Neural progenitor cell (in vitro differentiated cells): ENCODE measurements at places on chromosomes 7 and 10.

GRCh38 chr7:38105874-38106483 is 72.1 kb upstream of the STARD3NL start:
- DNase-seq: peak; percentile 58

GRCh38 chr7:135224027-135224426 is 9.6 kb upstream of the STRA8 start:
- DNase-seq: no peak

GRCh38 chr7:12303495-12303894 is 92.4 kb downstream of the TMEM106B start:
- no peak for DNase-seq

GRCh38 chr10:97053276-97053675 is 132.5 kb downstream of the SLIT1 start:
- DNase-seq: no peak

GRCh38 chr7:131105799-131106680 is 221.6 kb upstream of the MKLN1 start:
- DNase-seq: peak; percentile 77

DNA sequence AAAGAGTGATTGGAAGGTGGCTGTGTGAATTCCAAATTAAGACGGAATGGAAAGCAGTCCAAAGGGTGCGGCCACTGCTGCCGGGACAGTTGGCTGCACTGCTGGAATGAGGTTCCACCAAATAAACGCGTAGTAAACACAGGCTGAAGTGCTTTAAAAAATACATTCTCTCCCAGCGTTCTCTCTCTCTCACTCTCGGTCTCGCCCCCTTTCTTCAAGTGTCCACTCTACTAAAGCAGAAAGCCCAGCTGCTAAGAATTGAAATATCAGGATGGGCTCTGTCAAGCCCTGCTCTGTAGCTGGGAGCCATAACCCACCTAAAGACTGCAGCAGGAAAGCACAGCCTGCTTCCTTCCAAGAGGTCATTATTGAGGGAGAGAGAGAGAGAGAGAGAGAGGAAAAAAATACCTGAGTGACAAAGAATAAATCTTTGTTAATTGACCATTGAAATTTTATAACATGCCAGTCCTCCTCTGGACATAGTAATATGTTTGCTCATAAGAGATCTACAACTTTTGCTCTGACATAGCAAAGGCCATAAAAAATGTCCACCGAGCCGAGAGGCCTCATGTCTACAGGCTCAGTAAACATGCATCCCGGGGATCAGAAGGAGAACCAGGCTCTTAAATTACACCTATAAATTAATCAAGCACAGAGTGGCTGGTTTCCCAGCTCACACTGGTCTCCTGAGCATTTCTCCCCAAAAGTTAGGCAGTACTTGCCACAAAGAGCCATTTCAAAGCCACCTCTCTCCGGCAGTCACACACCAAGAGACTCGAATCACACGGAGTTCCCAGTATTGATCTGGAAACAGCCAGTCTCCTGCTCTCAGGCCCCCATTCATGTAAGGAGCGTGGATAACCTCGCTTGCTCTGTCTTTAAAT is 72.8 kb downstream of the FGFR2 start:
- no peak for DNase-seq

DNA sequence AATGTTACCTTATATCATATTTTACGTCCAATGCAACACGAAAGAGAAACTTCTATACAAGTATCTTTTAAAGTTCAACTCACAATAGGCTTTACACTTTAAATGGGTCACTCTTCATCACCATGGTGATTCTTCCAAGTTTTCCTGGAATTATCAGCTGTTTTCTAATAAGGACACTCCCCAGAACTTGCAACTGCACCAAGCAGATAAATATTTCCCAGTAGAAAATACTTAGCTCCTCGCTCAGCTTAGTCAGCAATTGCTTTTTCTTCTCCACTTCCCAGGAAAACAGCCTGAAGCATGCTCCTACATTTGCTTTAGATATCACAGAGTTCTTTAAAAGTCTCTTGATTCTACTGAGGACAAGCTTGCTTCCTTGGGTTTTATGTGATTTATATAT is 25.7 kb upstream of the ADD3 start:
- no peak for DNase-seq

GRCh38 chr7:26035552-26035951 is 116.4 kb upstream of the NFE2L3 start:
- DNase-seq: no peak

GRCh38 chr10:3419719-3420495 is 247.3 kb upstream of the PITRM1 start:
- no peak for DNase-seq

DNA sequence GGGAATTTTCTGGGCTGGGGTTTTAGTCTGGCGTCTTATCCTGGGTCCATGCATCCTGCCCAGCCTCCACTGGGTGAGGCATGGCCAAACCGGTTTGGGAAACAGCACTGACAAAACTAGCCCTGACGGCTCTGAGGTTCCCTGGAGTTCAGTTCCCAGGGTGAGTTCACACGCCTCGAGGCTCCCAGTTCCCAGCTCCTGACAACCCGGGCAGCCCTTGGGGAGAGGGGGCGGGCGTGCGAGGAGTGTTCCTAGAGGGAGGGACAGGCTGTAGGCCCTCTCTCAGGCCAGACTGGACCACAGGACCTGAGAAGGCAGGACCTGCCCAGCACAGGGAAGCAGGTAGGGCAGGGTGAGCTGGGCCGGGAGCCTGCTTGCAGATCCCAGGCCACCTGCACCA is 82.3 kb upstream of the PPIF start:
- DNase-seq: no peak

DNA sequence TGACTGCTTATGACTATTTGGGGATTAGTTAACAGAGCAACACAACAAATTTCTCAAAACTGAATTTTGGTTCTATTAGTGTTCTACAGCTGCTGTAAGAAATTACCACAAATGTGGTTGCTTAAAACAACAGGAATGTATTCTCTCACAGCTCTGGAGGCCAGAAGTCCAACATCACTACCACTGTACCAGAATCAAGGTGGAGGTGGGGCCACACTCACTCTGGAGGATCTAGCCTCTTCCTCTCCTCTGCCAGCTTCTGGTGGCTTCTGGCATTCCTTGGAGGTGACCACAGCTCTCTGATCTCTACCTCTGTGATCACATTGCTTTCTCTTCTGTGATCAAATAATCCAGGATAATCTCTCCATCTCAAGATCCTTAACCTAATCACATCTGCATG is 194.7 kb upstream of the BMPER start:
- DNase-seq: no peak

GRCh38 chr7:9516662-9517061 is 1083.3 kb downstream of the NXPH1 start:
- no peak for DNase-seq

- no peak for DNase-seq
Measured at GRCh38 chr7:55117286-55117685, 98.5 kb downstream of the EGFR start.
